ENCODE measurements at places on chromosomes 3 and 15.
A peak's percentile ranks its signal among the peaks of the same experiment; 100 is the strongest.

- peak; percentile 93 for DNase-seq
Measured at GRCh38 chr3:44729384-44729910, at the start of gene ZNF501. Gene ZNF501, plus strand, starts transcription at chr3:44729635. Its CDS starts 4,787 bp downstream, at chr3:44734422.

DNA sequence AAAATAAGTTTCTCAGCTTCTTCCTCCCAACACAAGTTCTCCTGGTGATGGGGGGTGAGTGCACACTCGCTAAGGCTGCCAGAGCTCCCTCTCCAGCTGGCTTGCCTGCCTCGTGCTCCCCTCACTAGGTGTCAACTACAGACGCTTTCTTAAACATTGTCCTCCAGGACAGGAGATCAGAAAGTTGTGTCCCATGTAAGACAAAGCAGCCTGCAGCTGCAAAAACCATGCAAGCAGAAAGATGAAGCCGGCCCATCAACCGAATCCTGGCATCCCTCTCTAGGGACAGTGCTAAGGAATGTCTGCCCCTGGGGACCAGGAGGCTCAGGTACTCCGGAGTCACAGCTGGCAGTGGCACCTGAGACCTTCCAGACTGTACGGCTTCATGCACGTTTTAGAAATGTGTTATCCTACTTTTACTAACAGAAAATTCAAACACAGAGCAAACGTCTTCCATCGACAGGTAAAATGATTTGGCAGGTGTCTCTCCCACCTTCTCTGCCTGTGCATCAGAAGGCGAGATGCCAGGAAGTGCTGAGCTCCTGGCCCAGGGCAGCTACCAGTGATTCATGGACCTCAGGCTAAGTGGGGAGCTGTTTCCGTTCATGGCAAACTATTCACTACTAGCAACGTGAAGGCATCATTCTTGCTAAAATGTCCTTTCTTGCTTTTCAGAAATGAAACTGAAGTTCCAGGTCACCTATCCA, 246.1 kb downstream of the ADAMTS17 start:
- DNase-seq, result no peak

- no peak for DNase-seq
Measured at GRCh38 chr3:113140876-113141275, 70.5 kb upstream of the BOC start.

DNA sequence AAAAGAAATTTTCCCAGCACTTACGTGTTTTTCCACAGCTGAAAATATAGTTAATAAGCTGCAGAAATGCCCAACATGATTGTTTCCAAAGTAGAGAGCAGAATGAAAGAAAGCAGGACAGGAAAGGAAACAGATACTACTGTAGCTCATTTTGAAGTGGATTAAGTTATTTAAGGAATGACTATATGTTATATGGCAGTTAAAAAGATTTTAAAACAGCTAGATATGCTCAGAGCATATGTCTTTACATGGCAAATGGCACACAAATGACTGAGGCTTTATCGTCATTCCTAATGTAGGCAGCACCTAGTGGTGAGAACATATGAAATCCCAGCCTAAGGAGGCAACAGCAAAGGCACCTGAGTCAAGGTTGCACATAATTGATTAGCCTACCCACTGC, 106.6 kb upstream of the SEMA6D start:
- DNase-seq, result no peak

- no peak for DNase-seq
Measured at GRCh38 chr15:50262533-50262932, 3.0 kb downstream of the HDC start.

DNA sequence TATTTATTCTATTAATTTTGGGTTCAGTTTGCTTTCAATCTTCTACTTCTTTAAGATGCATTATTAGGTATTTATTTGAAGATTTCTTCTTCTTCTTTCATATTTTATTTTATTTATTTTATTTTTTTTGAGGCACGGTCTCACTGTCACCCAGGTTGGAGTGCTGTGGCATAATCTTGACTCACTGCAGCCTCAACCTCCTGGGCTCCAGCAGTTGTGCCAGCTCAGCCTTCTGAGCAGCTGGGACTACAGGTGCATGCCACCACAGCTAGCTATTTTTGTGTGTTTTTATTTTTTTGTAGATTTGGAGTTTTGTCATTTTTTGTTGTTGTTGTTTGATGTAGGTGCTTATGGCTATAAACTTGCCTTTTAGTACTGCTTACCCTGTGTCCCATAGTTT, 543.2 kb upstream of the SGO1 start:
- DNase-seq, result peak; percentile 51

DNA sequence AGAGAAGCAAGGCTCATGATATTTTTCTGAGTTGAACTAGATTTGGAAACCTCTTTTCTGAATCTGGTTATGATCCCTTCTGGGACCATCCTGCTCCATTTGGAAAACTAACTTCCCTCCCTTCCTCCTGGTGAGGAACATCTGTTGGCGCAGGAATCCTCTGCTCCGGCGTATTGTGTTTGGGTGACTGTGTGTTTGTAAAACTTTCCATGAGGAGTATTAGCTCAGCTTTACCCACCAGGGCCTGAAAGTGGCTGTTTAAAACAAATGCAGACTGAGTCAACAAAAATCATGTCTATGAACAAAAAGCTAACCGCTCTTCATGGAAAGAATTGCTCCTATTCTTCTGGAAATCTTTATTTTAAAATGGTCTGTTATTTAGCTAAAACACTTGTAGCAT, 17.7 kb downstream of the STARD9 start:
- no peak for DNase-seq

GRCh38 chr15:26868029-26868685, 1.3 kb downstream of the GABRA5 start:
- no peak for DNase-seq

DNA sequence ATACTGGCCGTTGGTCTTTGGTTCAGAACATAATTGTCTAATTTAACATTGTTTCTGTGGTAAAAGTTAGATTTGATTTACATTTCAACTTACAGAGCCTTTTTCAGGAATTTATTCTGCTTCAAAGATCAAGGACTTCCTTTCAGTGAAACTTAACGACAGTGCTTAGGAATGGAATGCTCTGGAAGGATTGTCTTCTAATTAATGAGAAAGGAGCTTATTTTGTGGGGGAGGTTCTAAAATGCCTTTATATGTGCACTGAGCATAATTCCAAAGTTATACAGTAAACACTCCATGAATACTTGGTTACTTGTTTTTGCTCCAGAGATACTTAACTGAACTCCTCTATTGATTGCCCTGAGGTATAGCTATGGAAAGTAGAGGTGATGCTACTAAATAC, 75.7 kb downstream of the CACNA1D start:
- DNase-seq, result no peak

DNA sequence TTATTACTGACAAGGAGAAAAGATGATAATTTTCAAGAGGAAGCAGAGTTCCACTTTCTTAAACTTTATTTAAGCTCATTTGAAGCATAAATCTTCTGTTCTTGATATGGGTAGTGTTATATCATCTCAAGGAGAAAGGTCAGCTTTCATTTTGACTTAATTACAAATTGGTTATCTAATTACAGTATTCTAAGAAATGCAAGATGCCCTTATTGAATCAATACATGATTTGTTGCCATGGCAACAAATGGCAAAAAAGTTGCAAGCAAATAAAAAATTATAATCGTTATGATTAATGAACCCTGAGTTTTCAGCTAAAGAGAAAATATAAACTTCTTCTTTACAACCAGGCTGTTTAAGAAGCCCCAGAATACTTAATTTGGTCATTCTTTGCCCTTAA, 622.7 kb downstream of the RBMS3 start:
- no peak for DNase-seq

DNA sequence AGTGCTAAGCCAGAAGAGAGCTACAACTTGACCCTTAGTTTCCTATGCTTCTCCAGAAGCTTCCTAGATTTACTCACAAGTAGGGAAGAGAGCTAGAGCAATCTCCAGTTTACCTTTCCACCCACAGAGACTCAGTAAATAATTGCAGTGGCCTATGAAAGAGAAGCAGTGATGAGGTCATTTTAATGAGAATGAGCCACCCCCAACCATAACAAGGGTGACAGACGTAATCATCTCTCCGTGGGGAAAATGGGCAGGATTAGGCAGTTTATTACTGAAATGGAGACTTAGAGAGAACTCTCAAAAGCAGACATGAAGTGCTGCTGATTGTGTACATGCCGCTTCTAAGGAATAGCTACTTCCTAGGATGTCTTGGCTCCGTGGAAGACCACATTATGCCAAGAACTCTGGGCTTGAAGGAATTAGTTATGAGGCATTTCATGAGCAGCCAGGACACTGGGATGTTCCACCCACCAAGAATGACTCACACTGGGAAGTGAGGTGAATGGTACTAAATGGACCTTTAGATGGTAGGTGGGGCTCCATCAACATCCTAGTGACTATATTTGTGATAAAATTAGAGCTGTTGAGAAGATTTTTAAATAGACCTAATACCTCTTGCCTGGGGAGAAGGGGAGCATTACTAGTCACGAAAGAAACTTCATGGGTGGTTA, 160.9 kb downstream of the EDEM1 start:
- no peak for DNase-seq

- no peak for DNase-seq
Measured at GRCh38 chr3:131282379-131282778, 99.2 kb upstream of the NUDT16 start.

DNA sequence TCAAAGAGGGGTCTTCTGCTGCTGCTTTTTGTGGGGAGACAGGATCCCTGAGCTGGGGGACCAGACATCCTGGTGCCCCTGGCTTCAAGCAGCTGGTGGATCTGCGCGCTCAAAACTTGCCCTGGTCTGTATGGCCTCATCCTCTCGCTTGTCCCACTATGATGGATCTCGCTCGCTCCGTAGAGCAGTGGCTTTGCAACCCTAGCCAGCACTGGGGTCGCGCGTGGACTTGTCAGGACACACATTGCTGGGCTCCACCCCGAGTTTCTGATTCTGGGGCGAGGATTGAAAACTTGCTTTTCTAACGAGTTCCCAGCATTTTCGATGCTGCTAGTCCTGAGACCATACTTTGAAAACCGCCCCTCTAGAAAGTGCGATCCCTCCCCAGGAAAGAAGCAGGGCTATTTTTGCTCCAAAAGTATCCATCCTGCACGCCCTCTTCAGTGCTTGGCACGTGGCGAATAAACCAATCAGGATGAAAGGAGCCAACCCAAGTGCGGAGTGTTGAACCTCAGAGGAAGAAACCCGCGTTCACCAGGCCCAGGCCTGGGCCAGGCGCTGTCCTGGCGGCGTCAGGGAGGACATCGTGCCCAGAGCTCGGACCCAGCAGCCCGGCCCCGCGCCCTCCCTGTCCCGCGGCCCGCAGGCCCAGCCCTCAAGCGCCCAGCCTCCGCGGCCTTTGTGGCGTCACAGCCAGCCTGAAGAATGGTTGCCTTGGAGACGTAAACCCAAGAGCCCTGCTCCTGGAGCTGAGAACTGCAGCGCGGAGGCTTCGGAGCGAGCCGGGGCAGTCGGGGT, at the start of gene CFAP100:
Gene CFAP100 (plus strand): TSS at position 731 of the 798 bp plus-strand sequence. CDS start 1,092 bp downstream, outside the sequence.
- DNase-seq, result no peak

- no peak for DNase-seq
Measured at GRCh38 chr15:98896802-98897732, 110.5 kb downstream of the PGPEP1L start.

DNA sequence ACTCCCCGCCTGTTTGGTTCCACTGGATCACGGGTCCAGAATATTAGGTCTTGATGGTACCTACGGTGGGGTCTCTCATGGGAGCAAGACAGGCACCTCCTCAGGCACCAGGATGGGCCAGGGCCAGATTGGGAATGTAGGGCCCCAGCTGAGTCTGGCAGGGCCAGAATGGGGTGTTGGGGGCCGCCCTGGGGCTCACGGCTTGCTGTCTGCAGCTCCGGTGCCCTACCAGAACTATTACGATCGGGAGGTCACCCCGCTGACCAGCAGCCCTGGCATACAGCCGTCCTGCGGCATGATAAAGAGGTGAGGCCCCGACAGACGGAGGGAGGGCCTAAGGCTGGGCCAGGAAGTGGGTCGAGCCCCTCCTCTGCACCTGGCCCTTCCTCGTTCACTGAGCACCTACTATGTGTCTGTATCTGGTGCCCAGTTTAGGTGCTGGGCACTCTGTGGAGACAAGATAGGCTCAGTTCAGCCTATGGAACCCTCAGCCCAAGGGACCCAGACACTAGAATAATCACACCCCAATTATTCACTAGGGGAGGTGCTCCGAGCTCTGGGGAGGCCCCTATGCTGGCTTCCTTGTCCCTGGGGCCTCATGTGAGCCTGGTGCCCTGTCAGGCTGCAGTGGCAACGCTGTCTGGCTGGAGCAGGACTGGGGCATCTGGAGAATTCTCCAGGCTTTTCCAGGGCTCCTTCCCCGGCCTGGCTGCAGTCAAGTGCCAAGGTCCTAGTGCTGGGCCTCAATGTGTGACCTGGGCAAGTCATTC, 37.9 kb downstream of the PSTPIP1 start:
- no peak for DNase-seq

DNA sequence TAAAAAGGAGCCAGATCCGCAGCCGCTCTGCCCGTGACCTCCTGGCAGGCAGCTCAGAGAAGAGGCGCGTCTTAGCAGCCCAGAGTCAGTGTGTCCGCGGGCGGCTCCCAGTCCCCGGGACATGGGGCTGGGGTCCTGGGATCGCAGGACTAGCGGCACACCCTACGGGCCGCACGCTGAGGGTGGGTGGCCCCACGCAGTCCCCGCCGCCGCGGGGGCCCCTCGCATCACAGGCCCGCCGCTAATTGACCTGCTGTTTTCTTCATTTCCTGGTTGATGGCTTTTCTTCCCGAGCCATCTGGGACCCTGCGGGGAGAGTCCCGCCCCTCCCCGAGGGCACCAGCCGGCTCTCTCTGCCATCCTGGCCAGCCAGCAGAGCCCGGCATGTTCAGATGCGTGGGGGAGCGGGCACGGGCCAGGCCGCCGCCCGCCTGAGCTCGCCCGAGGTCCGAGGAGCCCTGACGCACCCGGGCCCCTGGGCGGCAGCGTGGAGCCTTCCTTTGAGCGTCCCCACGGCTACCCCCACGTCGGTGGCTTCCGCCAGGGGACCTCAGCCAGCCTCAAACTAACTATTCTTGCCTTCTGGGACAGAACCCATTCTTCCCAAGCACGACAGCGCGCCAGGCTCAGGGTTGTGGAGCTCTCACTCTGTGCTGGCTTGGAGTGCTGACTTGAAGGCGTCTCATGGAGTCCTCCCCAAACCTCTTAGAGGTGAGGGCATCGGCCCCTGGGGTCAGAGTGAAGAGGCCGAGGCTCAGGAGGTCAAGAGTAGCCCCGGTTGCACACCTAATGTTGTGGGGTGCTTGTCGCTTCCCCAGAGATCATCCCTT, 34.6 kb upstream of the CACNA2D3 start:
- DNase-seq, result no peak

DNA sequence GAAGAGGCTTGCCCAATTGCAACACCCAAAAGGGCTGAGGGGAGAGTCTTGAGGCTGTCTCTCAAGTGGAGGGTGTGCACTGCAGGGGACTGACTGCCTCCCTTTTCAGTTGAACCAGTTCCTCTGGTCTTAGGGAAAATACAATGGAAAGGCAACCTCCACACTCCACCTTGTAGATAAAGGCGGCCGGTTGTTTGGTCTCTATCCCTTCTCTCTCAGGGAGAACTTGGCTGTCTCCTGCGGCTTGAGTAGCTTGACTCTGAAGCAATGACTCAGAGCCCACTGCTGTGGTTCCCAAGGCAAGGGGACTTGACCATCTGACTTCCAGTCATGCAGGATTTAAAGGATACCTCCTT, 143.2 kb upstream of the UMPS start:
- no peak for DNase-seq

DNA sequence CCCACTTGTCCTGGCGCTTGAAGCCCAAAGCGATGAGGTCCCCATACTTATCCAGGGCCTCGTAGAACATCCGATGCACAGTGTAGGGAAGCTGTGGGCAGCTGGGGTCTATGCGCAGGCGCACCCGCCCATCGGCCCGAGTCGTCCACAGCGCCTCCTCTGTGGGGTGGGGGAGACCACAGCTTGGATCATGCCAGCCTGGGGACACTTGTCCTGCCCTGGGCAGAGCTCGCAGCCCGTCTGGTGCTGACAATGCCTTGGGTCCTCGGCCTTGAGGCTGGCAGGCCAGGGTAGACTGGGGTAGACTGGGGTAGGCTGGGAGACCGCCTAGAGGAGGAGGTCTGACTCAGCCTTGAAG, 39.8 kb downstream of the ACSBG1 start:
- no peak for DNase-seq
